ENCODE measurements at places on chromosomes 16 and 17. TPM values are rescaled to one million over a fixed set of nuclear protein-coding genes. Genes with fewer than 3 reads are reported as not detected.

The ITGAD gene
- not detected for polyA plus RNA-seq

DNA sequence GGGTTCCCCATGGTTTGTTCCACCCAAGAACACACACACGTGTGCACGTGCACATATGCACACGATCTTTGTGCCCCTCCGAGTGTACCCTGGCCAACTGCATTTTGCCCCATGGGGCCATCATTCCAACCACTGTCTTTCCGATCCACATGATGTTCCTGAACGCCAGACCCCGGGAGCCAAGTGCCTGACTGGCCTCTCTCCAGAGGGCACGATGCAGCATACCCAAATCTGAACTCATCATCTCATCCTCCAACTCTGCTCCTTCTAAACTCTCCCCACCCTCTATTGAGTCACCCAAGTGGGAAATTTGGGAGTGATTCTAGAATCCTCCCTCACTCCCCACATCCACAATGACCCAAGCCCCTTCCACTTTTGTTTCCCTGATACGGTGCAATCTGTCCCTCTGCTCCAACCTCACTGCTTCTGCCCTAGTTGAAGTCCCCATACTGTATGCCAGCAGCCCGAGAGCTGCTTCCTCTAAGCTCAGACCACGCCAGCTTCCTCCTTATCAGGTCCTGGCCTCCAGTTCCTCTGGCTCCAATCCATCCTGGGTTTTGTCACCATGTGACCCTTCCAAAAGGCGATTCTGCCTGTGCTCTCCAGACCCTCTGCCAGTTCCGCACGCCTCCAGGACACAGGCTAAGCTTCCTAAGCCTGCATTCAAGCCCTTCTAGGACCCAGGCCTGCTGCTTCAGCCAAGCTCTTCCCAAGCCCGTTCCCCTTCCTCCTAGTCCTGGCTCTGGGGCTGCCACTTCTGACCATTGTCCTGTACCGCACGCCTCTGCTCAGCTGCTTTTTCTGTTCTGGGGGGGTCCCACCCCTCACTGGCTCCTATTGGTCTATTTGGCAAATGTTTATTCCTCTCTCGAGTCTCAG is 10.1 kb upstream of the TMEM208 start:
- DNase-seq = no peak

DNA sequence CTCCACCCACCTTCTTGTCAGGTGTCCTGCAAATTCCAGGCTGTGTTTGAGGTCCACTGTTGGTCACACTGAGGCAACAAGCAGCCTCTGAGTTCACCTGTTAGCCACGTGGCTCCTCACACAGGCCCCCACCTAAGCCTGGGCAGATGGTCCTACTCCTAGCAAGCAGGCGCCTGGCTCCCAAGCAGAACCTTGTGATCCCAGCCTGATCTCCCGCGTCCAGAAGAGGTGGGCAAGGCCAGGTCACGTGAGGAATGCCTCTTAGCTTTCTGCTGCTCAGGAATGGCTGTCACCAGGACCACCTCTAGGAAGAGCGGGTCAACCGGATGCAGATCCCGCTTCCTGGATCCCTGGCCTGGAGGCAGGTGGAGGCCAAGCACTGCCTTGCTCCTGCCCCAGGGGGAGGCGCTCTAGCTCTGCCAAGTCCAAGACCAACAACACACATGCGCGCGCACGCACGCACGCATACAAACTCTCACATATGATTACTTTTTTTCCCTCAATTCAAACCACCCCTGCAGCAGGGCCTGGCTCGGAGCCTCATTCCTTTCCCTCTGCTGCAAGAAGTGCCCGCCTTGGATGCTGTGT is 9.5 kb downstream of the CYB561 start:
- DNase-seq = no peak

DNA sequence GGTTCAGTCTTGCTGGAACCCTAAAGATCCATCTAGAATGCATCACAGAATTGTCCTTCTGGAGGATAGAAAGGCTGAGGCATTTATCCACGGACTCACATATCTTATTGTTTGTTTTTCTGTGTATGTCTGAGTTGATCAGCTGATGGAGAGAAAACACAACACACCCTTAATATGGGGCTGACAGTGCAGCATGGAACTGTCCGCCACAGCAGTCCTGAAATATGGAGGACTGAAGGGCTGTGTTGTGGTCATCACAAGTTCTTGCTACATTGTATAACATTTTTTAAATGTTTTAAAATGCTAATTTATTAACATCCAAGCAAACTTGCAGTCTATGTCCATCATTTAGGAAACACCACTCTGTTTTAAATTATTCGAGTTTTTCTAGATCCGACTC is 448.9 kb upstream of the ERCC4 start:
- DNase-seq = no peak

DNA sequence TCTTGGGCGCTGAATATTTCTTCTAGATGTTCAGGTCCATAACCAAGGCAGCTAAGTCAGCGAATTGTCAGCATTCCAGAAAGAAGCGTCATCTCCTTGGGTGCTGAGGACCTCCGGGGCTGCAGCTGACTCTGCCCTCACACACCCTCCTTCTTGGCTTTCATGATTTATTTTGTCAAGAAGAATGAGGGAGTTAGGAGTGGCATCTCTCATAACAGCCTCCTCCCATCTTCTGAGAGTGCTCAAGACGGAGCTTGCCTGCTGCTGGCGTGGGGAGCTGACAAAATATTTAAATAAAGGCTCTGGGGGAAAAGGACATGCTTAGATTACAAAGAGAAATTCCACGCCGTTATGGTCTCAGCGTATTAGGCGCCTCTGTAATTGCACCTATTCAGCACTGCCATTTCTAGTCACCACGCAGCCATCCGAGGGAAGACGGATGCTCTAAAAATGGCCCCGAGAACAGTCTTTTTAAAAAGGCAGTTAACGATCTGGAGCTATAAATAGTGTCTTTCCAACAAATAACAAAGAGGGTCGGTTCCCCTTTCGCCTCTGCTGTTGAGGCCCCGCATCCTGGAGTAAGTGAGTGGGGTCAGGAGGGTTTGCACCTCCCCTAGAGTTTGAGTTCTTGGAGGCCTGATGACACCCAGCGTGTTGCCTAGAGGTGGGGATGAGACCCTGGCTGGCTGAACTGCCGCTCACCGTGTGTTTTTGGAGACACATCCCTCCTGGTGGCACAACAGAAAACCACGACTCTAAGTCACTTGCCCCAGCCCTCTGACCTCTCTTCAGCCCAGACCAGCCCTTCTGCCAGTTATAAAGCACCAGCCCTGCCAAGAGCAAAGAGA is 187.0 kb downstream of the CCDC182 start:
- peak; percentile 74 for DNase-seq

GRCh38 chr16:59719121-59719520 is 985.0 kb upstream of the GOT2 start:
- DNase-seq = no peak

The RPUSD1 gene
- 26.8 TPM for polyA plus RNA-seq

- DNase-seq = peak; percentile 38
Measured at GRCh38 chr17:13540546-13540945, 61.2 kb downstream of the HS3ST3A1 start.

The CACNG4 gene
- polyA plus RNA-seq = 0.23 TPM

DNA sequence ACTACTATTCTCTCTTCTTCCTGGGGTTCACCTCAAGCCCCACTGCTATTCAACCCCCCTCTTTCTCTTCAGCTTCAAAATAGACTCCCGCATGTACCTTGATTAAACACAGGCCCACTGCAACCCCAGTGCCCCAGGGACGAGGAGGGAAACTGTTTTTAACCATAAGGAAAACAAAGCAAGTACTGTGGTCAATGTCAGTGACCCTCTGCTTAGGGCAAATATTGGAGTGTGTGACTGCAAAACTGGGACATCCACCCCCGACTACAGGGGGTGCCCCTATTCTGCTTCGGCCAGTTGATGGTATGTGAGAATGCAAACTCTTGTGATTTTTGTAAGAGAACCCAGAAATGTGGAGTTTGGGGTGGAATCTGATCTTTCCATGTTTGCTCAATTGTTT is 9.5 kb upstream of the PNPO start:
- DNase-seq = no peak

DNA sequence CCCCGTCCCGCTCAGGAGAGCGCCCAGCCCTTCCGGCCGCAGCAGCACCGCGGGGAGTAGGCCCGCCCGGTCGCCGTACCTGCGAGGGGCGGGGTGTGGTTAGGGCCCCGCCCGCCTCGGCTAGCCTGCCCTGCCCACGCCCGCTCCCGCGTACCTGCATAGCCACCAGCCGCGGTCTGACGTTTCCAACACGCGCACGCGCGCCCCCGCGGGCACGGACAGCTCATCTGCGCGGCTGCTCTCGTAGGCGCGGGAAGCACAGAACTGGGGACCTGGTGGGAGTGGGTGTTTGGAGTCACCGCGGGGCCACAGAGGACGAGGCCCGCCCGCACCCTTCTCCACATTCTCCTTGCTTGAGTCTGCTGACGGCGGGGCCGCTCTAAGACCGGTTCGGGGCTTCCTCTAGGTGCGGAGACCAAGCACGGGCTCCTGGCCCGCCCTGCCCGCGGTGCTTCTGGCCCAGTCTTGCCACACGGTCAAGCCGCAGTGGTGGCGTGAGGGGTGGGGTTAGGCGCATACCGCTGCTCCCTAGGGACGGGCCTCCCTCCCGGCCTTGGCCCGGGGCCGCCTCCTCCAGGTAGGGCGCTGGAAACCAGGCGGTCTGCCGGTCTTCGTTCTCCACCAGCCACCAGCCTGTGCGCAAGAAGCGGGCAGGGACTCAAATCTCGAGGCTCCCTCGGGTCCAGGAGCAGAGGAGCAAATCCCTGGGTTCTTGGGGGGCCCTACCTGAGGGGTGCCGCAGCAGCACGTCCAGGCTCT is 1.8 kb downstream of the NOXO1 start:
- DNase-seq = peak; percentile 87
